ENCODE measurements at places on chromosomes 2 and 18.

- DNase-seq, result no peak
These were observed 38.4 kb downstream of the C1QL2 start for GRCh38 chr2:119119999-119120756.

- peak; percentile 64 for DNase-seq
These were observed 1.5 kb downstream of the MTHFD2 start for GRCh38 chr2:74199871-74200305.

GRCh38 chr18:38698088-38698487 is 1132.5 kb upstream of the CELF4 start:
- no peak for DNase-seq

GRCh38 chr2:127986548-127987079 is 41.2 kb downstream of the SAP130 start:
- DNase-seq, result no peak

- DNase-seq, result no peak
These were observed 1.1 kb upstream of the EPC2 start for GRCh38 chr2:148643421-148643820.
